ENCODE measurements at places on chromosomes 1 and 21.

- no peak for DNase-seq
Measured at GRCh38 chr1:234708700-234709395, 98.9 kb upstream of the IRF2BP2 start.

DNA sequence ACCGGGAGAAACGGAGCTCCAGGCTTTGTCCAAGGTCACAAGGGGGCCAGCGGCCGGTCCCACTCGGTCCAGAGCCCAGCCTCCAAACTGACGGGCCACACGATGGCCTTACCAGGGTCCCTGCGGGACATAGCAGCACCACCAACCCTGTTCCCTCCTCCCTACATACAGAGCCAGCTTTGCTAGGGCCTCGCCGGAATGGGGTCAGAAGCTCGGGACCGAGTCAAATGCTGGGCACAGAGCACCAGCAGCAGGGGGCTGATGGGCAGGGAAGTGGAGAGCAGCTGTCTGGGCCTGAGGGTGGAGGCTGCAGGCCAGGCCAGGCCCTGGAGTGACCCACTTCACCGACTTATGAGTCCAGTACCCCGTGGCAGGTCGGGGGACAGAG, 14.9 kb upstream of the TTC39A start:
- DNase-seq, result no peak

DNA sequence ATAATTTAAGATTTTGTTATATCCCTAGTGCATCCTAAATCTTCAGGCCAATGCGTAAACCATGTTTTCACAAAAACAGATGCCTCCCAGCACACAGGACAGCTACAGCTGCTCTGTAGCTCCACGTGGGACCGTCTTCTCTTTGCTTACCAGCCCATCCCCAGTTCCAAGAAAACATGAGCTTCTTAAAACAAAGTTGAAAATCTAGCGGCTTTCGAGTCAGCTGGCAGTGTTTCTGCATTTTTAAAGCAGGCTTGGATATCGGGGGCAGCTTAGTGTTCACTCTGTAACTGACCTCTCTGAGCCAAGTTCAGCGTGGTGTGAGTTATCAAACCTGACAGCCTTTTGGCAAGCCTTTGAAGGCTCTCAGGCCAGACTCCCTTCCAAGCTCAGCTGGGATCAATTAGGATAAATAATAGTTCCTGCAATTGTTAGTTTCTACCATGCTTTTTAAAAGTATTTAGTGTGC, 881.5 kb downstream of the LTN1 start:
- no peak for DNase-seq

GRCh38 chr1:86430376-86430775, 6.4 kb downstream of the CLCA2 start:
- DNase-seq, result no peak

DNA sequence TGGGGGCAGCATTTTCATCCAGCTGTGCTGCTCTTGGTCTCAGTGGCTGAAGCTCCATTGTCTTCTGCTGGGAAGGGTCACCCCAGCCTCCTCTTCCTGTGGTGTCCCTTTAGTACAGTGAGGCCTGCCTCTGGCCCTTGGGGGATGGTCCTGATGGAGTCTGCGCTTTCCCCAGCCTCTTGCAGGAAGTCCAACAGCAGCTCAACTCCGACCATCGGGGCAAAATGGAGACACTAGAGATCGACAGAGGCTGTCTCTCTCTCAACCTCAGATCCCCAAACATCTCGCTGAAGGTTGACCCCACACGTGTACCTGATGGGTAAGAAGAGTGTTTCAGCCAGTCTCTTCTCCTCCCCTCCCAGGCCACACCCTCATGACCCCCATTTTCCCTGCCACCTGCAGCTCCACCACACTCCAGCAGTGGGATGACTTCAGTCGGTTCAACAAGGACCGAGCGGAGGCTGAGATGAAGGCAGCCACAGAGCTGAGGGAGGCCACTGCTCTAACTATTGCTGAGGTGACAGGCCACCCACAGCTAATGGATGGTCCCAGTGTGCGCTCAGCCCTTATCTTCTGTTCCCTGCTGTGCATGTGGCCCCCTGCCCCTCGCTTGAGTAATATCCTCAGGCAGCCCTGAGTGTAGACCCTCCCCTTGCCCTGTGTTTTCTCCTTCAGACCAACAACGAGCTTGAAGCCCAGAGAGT, 2.0 kb upstream of the ADPRS start:
- no peak for DNase-seq

GRCh38 chr1:45356186-45356585, 15.9 kb upstream of the MUTYH start:
- no peak for DNase-seq

- no peak for DNase-seq
Measured at GRCh38 chr1:215056584-215056983, 26.0 kb upstream of the KCNK2 start.

GRCh38 chr1:17119773-17120480, 676 bp upstream of the PADI2 start:
- no peak for DNase-seq

GRCh38 chr1:190747704-190748103, 270.0 kb upstream of the BRINP3 start:
- DNase-seq, result no peak

- DNase-seq, result no peak
Measured at GRCh38 chr1:185345913-185346720, 29.1 kb upstream of the IVNS1ABP start.

- no peak for DNase-seq
Measured at GRCh38 chr1:57910782-57911181, 486.9 kb upstream of the DAB1 start.

DNA sequence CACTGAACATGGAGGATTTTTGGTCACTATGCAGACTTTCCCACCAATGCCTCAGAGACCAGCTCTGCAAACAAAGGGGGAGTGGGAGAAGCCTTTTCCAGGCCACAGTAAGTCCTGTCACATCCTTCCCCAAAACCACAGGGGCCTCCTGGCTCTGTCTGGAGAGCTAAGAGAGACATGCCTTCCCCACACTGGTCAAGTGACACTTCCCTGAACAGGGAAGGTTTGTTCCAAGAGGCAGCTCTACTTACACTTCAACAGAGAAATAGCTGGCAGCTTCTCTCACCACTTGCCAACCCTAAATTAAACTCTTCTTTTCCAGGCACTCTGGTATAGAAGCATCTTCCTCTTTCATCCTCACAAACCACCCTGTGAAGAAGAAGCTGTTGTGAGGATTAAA, 39.7 kb downstream of the EDN2 start:
- no peak for DNase-seq

- DNase-seq, result peak; percentile 83
Measured at GRCh38 chr1:202189001-202189790, 4.4 kb upstream of the LGR6 start.
